ENCODE measurements at places on chromosomes 2 and 18.

DNA sequence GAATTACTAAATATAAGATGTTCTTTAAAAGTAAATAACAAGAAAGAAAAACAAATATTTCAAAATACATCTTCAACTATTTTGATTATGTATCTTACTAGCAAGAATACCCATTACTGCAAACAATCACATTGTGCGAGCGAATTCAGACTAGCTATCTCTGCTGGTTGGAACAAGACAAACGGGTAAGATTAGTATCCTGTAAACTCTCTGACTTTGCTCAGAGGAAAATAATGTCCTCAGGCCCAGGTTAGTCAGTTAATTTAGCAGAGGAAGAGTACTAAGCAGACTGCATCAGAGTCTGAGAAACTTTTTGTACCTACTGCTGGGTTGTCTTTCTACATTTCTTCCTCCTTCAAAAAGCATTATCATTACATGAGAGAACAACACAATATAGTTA lies 50.4 kb upstream of the MCM6 start:
- DNase-seq, result no peak

GRCh38 chr18:79461627-79462026 lies 65.9 kb downstream of the NFATC1 start:
- DNase-seq, result no peak

- DNase-seq, result no peak
These were observed 260.5 kb downstream of the LTBP1 start for GRCh38 chr2:33207151-33207740.

GRCh38 chr2:44168681-44169154 lies at the start of gene PPM1B:
Gene PPM1B (plus strand): TSS chr2:44168875. CDS start chr2:44201200, 32,325 bp downstream.
- no peak for DNase-seq

DNA sequence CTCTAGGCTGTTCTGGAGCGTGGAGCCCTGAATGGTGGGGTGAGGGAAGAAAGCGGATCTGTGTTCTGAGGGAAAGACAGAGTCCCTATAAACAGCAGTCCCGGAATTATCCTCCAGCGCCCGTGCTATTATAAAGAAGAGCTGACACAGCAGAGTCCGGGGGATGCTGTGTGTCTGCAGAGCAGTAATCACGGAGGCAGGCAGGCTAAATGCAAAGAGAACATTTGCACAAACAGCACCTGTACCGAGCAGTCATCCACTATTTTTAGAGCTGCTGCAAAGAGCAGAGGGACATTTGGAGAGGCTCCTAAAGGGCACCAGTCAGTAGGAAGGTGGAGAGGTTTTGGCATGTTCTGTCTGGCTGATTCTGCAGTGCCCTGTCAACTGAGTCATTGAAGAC lies 293.8 kb upstream of the SLC14A2 start:
- DNase-seq, result no peak

GRCh38 chr2:188272121-188272520 lies 19.6 kb upstream of the GULP1 start:
- DNase-seq, result no peak

DNA sequence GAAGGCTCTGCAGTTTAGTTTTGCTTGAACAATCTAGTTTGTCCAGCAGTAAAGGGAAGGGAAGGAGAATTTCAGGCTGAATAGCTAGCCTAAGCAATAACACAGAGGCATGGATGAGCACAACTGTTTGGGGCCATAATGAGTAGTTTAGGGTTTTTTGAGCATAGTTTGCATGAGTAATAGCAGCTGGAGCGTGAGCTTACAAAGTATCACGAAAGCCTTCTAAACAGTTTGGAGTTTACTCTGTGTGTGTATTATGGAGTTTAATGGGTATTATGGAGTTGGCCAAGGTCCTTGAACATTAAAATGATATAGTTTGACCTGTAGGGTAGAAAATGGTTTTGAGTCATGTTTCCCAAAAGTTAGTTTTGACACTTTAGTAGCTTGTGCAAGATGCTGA lies 782.3 kb downstream of the ERBB4 start:
- DNase-seq, result no peak

DNA sequence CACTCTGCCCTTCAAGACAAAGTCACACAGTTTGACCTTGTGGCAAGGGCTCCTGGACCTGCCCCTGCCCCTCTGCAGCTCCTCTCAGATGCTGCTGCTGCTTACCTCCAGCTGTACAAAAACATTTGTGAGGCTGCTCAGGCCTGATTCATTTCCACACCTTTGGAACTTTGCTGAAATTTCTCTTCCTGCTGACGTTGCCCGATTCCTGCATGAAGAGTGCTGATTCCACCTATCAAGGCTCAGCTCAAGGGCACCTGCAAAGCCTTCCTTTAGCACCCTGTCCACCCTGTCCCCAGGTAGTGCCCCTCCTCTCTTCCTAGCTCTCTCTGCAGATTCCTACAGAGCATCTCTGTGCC lies 738.3 kb upstream of the HS6ST1 start:
- no peak for DNase-seq

- no peak for DNase-seq
These were observed 3.2 kb downstream of the RAB3GAP1 start for GRCh38 chr2:135055182-135055786.

DNA sequence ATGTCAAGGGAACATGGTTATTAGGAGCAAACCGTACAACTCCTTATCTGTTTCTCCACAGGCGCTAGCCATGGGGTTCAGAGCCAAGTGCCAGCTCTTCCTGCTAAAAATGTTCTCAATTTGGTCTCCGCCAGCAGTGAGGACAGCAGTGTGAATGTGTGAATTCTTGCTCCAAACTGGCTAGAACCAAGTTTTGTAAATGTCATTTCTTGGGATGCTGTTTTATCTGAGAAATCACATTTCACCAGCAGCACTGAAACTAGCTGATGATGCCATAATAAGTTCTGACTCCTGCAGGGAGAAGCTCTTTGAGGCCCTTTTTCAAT lies 140.6 kb upstream of the LGALSL start:
- no peak for DNase-seq

GRCh38 chr2:226794196-226794661 lies 5.4 kb downstream of the IRS1 start:
- no peak for DNase-seq

GRCh38 chr2:223692191-223692947 lies 90.2 kb upstream of the SCG2 start:
- DNase-seq, result no peak

- DNase-seq, result no peak
These were observed 67.2 kb downstream of the EPHA4 start for GRCh38 chr2:221504905-221505304.

DNA sequence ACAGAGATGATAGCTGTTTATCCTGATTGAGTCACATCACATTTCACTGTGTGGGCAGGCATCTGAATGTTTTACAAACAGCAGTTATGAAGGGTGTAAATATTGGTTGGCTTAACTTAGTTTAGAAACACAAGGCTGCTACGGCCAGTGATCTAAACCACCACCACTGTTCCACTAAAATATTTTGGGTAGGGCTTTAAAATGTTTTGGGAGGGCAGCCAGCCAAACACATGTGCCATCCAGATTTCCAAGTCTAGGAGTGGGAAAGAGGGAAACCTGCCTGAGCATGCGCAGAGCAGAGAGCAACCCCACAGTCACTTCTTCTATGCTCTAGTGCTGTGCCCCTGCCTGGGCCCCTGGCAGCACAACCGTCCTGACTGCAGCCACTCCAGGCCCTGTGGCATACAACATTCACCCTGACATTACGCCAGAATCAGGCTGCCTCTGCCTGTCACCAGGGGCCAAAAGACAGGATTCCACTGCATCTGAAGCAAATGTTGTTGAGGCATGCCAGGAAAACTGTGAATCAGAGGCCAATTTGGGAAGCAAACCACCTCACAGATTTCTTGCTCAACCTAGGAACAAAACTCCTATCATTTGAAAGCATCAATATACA lies 74.8 kb upstream of the COL5A2 start:
- no peak for DNase-seq

GRCh38 chr2:127917916-127918315 lies 32.2 kb upstream of the AMMECR1L start:
- no peak for DNase-seq

GRCh38 chr18:36812678-36813077 lies 16.1 kb downstream of the TPGS2 start:
- DNase-seq, result no peak

DNA sequence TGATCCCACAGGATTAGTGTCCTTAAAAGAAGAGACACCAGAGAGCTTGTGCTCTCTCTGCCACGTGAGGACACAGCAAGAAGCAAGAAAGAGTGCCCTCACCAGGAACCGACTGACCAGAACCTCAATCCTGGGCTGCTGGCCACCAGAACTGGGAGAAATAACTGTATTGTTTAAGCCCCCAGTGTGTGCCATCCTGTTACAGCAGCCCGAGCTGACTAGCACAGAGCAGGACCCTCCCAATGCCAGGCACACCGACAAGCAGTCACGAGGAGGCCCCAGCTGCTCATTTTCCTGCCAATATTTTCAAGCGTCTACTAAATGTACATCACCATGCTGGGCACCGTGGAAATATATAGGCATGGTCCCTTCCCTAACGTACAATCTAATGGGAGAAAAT lies 17.1 kb downstream of the FAM178B start:
- no peak for DNase-seq

DNA sequence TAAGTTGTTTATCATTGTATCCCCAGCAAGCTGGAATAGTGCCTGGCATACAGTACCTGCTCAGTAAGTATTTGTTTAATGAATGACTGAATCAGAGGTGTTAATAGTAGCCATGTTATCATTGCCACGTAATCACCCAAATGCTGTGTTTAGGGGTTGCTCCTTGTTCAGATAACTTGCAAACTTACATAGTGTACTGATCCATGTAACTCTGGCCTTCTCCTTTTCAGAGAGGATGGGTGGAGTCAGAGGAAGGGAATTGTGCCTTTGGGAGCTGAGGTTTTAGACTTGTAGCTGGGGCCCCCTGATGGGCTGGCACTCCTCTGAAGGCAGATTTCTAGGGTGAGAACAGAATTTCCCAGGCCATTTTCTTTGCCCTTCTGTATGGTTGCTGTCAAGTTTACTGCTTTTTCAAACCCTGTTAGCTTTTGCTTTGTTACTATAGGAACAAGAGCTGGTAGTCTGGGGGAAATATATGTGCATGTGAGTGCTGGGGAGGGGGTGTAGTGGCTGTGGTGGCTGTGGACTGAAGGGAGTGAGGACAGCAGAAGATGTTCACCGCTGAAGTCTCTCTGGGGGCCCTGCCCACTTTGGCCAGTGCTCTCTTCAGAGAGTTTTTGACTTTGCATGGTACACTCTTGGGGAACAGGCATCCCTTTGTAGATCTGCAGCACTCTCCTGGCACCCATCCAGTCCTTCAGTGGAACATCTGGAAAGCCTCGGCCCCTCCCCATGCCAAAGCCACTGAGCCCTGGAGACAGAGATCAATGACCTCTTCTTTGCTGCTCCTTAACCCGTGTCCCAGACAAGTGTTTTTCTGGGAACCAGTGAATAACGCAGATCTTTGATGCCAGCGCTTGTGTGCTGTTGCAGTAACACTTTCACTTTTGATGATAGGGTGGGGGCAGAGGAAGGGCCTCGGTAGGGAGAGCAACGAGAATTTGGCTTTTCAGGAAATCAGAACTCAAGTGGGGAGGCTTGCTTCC lies 209.0 kb downstream of the PRKCE start:
- no peak for DNase-seq

- no peak for DNase-seq
These were observed 107.3 kb upstream of the FAM98A start for GRCh38 chr2:33706410-33706809.

GRCh38 chr2:12031866-12032265 lies 285.4 kb downstream of the LPIN1 start:
- DNase-seq, result no peak

DNA sequence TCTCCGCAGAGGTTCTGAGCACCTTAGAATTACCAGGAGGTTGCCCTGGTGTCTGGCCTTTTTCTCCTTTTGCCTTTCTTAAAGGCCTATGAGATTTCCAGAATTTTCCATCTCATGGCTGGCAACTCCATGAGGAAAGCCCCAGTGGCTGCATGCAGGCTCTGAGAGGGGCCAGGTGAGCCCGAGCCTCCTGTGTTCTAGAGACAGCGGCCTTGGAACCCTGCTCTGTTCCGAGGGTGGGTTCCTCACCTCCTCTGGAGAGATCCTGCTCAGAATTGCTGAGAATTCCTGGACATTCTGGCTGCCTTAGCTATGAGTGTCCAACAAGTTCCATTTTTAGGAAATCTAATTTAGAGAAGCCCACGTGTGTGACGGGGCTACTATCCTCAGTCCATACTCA lies 35.7 kb upstream of the HPCAL1 start:
- DNase-seq, result no peak

- DNase-seq, result no peak
These were observed 47.2 kb downstream of the RAD51AP2 start for GRCh38 chr2:17470855-17471641.
